ENCODE measurements at places on chromosomes 2 and 18. TPM values are rescaled to one million over a fixed set of nuclear protein-coding genes. Genes with fewer than 3 reads are reported as not detected.

The MC2R gene
- total RNA-seq, result not detected

DNA sequence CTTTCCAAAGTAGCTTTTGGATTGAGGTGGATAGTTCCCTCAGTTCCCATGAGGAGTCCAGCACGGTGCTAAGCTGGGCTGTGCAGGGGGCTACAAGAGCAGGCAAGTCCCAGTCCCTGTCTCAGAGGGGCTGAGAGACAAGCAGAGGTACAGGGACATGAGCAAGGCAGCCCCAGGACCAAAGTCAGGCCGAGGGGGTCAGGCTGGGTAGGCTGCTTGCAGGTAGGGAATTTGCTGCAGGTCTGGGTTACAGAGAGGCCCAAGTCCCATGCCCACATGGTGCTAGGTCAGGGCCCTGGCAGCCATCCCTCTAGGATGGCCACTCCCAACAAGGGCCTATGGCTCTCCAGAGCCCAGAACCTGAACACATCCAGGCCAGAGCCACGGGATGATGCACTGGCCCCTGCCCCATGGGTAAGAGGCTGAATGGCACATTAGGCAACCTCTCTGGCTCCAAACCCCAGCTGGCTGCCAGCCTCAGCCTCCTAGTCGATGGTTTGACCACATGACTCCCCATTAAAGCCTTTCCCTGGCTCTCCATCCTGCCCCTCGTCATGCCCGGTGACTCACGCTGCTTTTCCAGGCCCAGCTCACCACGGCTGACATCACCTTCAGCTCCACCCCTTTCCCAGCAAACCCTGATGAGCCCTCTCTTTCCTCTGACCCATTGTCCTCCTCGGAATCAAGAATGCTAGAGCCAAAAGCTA lies 83.7 kb downstream of the SDC1 start:
- peaks cover 11% of the 10 kb centered on the region for H3K4me1 ChIP-seq
- H3K4me3 ChIP-seq, result no peak overlapping the region
- H3K27ac ChIP-seq, result peak overlapping the region; percentile 64
- no peaks in the 10 kb centered on the region for H3K36me3 ChIP-seq

The REG1B gene
- not detected for total RNA-seq

The PLB1 gene
- 1.8 TPM for total RNA-seq

The ELAC1 gene
- 7.3 TPM for total RNA-seq

GRCh38 chr2:58543442-58543841 lies 302.3 kb upstream of the FANCL start:
- H3K4me3 ChIP-seq, result no peak overlapping the region
- no peaks in the 10 kb centered on the region for H3K4me1 ChIP-seq
- no peak for DNase-seq

The TOGARAM2 gene
- 0.26 TPM for total RNA-seq

The DQX1 gene
- total RNA-seq, result not detected

GRCh38 chr2:217798743-217799562 lies 203.8 kb downstream of the TNS1 start:
- H3K36me3 ChIP-seq, result peaks cover 11% of the 10 kb centered on the region
- no peak for DNase-seq
- no peak overlapping the region for H3K4me3 ChIP-seq

- no peak overlapping the region for H3K4me3 ChIP-seq
- no peaks in the 10 kb centered on the region for H3K4me1 ChIP-seq
- no peaks in the 10 kb centered on the region for H3K27me3 ChIP-seq
- no peak for DNase-seq
These were observed 157.9 kb downstream of the LRRC30 start for GRCh38 chr18:7388741-7389140.

DNA sequence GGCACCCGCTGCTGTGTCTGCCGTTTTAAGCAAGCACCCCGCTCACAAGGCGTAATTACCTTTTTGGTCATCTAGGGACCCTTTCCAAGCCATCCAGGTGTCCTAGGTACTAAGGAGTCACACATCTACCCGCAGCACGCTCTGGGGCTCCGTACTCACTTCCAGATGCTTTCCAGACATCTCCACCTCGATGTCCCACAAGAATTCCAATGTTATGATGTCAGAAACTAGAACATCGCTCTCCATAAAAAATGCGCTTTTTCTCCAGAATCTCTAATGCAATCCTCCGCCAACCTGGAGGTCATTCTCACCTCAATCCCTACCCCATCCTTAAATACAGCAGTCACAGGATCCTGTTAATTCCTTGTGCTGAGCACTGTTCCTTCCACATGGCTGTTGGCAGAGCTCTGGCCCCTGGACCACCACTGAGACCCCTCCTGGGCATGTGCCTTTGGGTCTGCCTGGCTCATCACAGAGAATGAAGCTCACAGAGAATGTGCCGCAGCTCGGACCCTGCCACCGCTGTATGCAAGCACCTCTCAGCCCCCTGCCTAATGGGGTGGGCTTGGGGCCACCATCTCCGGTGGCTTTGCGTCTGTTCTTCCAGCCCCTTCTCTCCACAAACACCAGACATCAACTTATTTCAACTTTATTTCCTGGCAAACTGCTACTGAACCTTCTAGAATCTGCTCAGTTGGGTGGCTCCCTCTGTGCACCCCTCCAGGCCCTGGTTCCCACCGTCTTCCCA lies 4.6 kb upstream of the PXDN start:
- H3K4me3 ChIP-seq, result no peak overlapping the region
- peak; percentile 51 for DNase-seq
- H3K4me1 ChIP-seq, result peaks cover 6% of the 10 kb centered on the region
- no peaks in the 10 kb centered on the region for H3K36me3 ChIP-seq
- no peaks in the 10 kb centered on the region for H3K27me3 ChIP-seq

DNA sequence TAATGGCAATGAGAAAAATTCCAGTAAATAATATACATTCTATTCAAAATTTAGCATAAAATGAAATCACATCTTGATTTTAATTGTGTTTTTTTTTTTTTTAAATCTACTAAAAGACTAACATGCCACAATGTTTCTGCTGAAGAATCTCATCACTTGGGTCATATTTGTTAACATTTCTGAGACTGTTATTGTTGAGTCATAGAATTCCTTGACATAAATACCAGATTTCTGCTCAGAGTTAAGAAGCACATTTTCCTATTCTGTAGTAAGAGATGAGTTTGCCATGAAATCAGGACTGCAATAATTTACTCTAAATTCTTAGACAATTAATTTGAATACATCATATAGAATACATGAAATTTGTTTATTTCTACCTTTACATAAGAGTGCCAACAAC lies 154.9 kb upstream of the KYNU start:
- DNase-seq, result peak; percentile 57
- H3K4me3 ChIP-seq, result no peak overlapping the region
- H3K4me1 ChIP-seq, result no peaks in the 10 kb centered on the region
- H3K27ac ChIP-seq, result no peak overlapping the region

The ADD2 gene
- total RNA-seq, result 2.5 TPM

The ZNF385B gene
- total RNA-seq, result not detected

- no peaks in the 10 kb centered on the region for H3K27me3 ChIP-seq
- H3K4me3 ChIP-seq, result no peak overlapping the region
- peak; percentile 33 for DNase-seq
These were observed 226.2 kb upstream of the TNP1 start for GRCh38 chr2:217086038-217086522.

The IFIH1 gene
- 11.4 TPM for total RNA-seq

The ERMN gene
- 0.17 TPM for total RNA-seq

- no peak overlapping the region for H3K27ac ChIP-seq
- H3K4me3 ChIP-seq, result no peak overlapping the region
- no peaks in the 10 kb centered on the region for H3K4me1 ChIP-seq
- H3K36me3 ChIP-seq, result no peaks in the 10 kb centered on the region
- H3K27me3 ChIP-seq, result peaks cover 11% of the 10 kb centered on the region
These were observed 187.3 kb downstream of the RTP5 start for GRCh38 chr2:242056785-242057184.

GRCh38 chr2:182090486-182090885 lies 104.8 kb downstream of the PPP1R1C start:
- no peak overlapping the region for H3K4me3 ChIP-seq
- H3K27ac ChIP-seq, result no peak overlapping the region
- no peaks in the 10 kb centered on the region for H3K4me1 ChIP-seq

DNA sequence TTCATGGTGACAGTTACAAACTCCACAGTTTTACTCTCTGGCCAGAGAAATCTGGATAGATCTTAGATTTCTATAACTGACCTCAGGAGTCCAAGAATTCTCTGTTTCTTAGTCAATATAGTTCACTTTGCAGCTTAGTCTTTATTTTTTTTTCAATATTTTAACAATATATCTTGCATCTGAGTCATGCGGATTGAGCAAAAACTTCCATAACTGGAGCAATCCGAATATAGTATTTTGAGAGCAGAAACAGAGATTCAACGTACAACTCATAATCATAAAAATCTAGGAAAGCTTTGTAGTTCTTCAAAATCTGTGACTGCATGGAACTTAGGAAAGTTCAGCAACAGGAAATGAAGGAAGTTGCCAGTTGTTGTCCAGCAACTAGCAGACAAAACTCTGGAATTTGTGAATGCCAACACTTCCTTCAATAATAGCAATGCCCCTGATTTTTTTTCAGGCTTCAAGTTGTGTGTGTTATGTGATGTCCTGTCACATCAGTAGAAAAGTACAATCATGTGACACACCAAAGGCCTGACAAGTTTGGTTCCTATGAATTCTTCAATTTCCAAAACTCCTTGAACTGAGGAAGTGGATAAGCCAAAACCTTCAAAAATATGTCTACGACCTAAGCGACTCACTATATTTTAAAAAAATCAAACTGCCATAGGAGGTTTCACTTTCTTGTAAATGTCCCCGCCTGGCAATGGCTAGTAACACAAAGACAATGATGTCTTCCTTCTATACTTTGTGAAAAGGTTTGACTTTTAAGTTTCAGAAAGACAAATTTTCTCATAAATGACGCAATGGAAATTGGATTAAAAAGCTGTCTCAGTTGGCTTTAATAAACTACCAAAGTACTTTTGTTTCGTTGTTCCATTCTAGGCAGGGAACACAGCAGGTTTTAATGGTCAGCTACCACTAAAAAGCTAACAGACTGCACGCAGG lies 510.6 kb downstream of the ERBB4 start:
- no peaks in the 10 kb centered on the region for H3K36me3 ChIP-seq
- H3K4me3 ChIP-seq, result no peak overlapping the region
- H3K4me1 ChIP-seq, result peaks cover 2% of the 10 kb centered on the region

The GAL3ST2 gene
- not detected for total RNA-seq

- no peaks in the 10 kb centered on the region for H3K27me3 ChIP-seq
- no peaks in the 10 kb centered on the region for H3K36me3 ChIP-seq
- peaks cover 2% of the 10 kb centered on the region for H3K4me1 ChIP-seq
- DNase-seq, result peak; percentile 76
These were observed 101.7 kb upstream of the RBBP8 start for GRCh38 chr18:22831441-22831904.

The CHRNG gene
- not detected for total RNA-seq

- H3K4me1 ChIP-seq, result no peaks in the 10 kb centered on the region
- no peak overlapping the region for H3K27ac ChIP-seq
- H3K27me3 ChIP-seq, result no peaks in the 10 kb centered on the region
These were observed 11.9 kb downstream of the NAPG start for GRCh38 chr18:10537765-10538164.

The ASAP2 gene
- 16.4 TPM for total RNA-seq

The TWIST2 gene
- total RNA-seq, result 118 TPM

The SCYGR2 gene
- not detected for total RNA-seq

DNA sequence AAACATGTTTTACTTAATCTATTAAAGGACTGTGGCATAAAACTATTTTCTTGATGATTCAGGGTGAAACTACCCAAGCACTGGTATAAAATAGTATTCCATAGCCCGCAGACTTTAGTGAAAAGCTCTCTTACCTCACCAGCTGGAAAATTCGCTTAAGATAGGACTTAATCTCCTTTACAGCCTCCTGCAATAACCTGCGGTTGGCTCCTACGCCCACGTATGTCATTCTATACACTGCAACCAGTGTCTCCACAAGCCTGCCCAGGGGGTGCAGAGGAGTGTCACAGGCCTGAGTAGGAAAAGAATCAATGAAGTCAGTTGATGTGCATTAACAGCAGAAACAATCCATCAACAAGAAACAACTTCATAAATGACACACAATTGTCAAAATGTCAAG lies 11.3 kb upstream of the MPP4 start:
- no peak overlapping the region for H3K4me3 ChIP-seq
- H3K4me1 ChIP-seq, result no peaks in the 10 kb centered on the region
- H3K36me3 ChIP-seq, result peaks cover 5% of the 10 kb centered on the region
- peak; percentile 51 for DNase-seq
- no peaks in the 10 kb centered on the region for H3K27me3 ChIP-seq

Data from fibroblast of lung (primary cell).